ENCODE measurements at places on chromosomes 4 and X. TPM values are rescaled to one million over a fixed set of nuclear protein-coding genes. Genes with fewer than 3 reads are reported as not detected.

DNA sequence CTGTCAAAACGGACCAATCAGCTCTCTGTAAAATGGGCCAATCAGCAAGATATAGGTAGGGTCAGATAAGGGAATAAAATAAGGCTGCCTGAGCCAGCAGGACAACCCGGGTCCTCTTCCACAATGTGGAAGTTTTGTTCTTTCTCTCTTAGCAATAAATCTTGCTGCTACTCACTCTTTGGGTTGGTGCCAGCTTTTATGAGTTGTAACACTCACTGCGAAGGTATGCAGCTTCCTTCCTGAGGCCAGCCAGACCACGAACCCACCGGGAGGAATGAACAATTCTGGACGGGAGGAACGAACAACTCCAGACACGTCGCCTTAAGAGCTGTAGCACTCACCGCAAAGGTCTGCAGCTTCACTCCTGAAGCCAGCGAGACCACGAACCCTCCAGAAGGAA lies 287.8 kb downstream of the RAPGEF2 start:
- H3K27me3 ChIP-seq: peaks cover 17% of the 10 kb centered on the region
- H3K36me3 ChIP-seq: no peaks in the 10 kb centered on the region
- H3K4me1 ChIP-seq: peaks cover 5% of the 10 kb centered on the region
- H3K27ac ChIP-seq: no peak overlapping the region
- H3K4me3 ChIP-seq: no peak overlapping the region

C1QTNF7 gene
- total RNA-seq: not detected

DNA sequence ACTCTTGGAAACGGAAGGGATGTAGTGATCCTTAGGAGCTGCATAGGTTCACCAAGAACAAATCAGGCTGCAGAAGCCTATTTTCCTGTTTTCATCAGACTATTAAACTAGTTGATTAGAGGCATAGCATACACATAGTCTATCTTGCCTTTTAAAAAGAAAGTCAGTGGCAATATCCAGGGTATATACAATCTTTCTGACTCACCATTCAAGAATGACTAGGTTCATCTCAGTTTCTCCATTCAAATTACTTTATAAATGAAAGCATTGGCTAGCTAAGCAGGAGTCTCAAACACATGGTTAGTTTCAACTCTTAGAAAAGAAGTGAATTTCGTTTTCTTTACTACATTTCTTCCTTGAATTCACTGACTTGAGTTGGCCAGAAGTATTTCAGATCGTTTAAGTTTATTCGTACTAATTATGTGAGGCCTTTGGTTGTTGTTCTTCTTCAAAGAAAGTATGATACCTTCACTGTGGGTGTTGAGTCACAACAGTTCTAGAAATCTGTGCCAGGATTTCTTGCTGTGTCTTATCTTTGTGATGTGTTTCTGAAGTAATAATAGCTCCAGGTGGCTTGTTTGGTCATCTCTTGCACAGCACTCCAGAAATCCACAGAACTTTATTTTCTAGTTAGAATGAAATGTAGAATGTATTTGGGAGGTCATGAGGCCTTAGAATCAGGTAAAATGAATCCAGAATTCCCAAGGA lies 88.2 kb downstream of the AWAT2 start:
- no peak overlapping the region for H3K4me3 ChIP-seq
- H3K36me3 ChIP-seq: no peaks in the 10 kb centered on the region
- H3K27ac ChIP-seq: no peak overlapping the region
- H3K27me3 ChIP-seq: no peaks in the 10 kb centered on the region
- DNase-seq: no peak

RPL9 gene
- total RNA-seq: 1,442 TPM

GRCh38 chr4:56806666-56807065 lies 14.8 kb downstream of the SPINK2 start:
- H3K4me3 ChIP-seq: no peak overlapping the region
- H3K36me3 ChIP-seq: no peaks in the 10 kb centered on the region
- no peaks in the 10 kb centered on the region for H3K27me3 ChIP-seq
- DNase-seq: no peak

AKAP4 gene
- total RNA-seq: not detected

- peak overlapping the region; percentile 42 for H3K27ac ChIP-seq
- H3K4me1 ChIP-seq: peaks cover 48% of the 10 kb centered on the region
- peak overlapping the region; percentile 95 for H3K4me3 ChIP-seq
- peak; percentile 66 for DNase-seq
- no peaks in the 10 kb centered on the region for H3K27me3 ChIP-seq
These were observed 29.0 kb downstream of the NOP14 start for GRCh38 chr4:2934077-2934812.

DNA sequence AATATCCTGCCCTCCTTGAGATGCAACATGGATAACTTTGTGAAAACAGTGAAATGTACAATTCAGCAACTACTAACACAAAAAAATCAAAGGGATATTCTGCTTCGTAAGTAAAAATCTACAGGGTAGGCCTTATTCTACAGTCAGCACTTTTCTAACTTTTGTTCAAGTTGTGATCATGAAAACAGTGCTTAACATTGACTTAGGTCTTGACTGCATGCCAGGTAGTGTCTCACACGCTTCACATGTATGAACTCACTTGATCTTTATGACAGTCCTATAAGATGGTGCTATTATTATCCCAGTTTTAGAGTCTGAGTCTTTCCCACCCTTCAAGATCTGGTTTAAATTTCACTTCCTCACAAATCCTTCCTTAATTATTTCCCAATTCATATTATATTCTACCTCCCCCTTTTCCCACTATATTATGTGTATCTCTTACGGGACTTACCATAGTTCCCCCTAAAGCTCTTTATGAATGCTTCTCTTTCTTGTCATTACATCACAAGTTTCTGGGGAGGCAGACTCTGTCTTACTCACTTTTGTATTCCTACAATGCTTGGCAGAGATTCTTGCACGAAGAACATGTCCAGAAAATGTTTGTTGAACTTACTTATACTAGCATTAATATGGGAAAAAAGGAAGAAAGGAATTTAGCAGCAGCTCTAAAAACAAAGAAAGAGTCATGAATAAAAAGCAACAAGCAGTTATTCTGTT lies 179.8 kb downstream of the SCFD2 start:
- peaks cover 28% of the 10 kb centered on the region for H3K36me3 ChIP-seq
- no peak overlapping the region for H3K4me3 ChIP-seq
- no peak overlapping the region for H3K27ac ChIP-seq
- no peaks in the 10 kb centered on the region for H3K27me3 ChIP-seq

DNA sequence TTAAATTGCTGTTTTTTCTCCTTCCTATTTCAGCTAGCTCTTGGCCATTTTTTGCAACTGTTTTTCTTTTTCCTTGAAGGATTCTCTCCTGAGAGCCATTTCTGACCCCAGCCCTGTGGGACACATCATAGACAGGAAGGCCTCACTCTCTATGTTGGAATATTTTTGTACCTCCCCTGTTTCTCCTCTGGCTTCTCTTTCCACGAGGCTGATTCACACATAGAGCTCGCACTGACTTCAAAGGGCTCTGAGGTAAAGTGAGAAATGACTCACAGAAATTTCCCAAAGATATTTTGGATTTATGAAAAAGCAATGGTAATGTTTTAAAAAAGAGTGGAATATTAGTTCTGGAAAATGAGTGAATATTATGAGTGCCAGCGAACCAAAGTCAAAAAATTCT lies 181.7 kb upstream of the IGFBP7 start:
- H3K4me1 ChIP-seq: no peaks in the 10 kb centered on the region
- H3K4me3 ChIP-seq: no peak overlapping the region
- no peaks in the 10 kb centered on the region for H3K27me3 ChIP-seq
- no peak overlapping the region for H3K27ac ChIP-seq

DNA sequence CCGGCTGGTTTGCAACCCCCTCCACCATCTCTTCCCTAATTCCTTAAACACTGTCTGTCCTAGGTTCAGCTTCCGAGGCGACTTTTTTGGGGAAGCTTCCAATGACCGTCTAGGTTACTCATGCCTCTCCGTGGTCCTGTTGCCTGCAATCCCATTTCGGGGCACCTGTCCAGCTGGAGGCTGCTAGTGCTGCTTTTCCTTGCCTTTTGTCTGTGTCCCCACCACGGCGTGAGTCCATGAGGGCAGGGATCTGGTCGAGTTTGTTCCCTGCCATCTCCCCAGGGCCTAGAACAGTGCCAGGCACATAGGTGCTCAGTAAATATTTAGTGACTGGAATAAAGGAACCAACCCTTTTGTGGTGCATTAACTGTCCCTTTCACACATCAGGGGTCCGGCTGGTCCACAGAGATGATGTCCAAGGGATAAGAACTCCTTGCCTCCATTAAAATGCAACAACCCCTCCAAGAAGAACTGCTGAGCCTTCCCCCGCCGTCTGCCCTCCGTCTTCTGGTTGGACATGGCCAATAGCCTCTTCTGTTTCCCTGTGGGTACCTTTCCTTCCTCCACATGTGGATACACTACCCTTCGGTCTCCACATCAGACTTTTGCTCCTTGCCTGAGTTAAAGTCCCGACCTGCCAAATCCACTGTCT lies 5.7 kb upstream of the SORCS2 start:
- no peak for DNase-seq
- no peaks in the 10 kb centered on the region for H3K36me3 ChIP-seq
- no peak overlapping the region for H3K4me3 ChIP-seq
- peaks cover 22% of the 10 kb centered on the region for H3K27me3 ChIP-seq
- peaks cover 13% of the 10 kb centered on the region for H3K4me1 ChIP-seq

- peaks cover 3% of the 10 kb centered on the region for H3K4me1 ChIP-seq
- DNase-seq: no peak
- no peak overlapping the region for H3K27ac ChIP-seq
These were observed 14.9 kb upstream of the GLUD2 start for GRCh38 chrX:121032531-121032930.

GRCh38 chr4:139558235-139559088 lies 2.4 kb upstream of the SETD7 start:
- peaks cover 4% of the 10 kb centered on the region for H3K36me3 ChIP-seq
- peak overlapping the region; percentile 90 for H3K27ac ChIP-seq
- no peaks in the 10 kb centered on the region for H3K27me3 ChIP-seq
- no peak overlapping the region for H3K4me3 ChIP-seq

- peaks cover 8% of the 10 kb centered on the region for H3K27me3 ChIP-seq
- no peak overlapping the region for H3K4me3 ChIP-seq
- DNase-seq: no peak
- no peak overlapping the region for H3K27ac ChIP-seq
These were observed 57.3 kb downstream of the APBB2 start for GRCh38 chr4:41157009-41157408.

DNA sequence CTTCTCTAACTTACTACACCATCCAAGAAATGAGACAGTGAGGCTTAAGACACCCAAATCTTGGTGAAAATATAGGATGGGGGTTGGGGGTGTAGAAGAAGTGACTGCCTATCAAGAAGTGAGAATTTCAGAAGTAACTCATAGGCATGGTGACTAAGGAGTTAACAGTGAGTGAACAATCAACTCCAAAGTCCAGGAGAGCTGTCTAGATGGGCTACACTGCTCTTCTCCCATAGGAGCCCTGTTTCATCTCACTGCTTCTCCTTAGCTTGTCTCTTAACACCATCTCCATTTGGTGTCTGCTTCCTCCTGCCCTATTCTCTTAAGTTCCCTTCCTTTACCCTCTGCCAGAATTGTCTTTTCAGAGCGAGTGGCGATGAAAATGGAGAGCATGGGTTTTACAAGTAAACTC lies 22.7 kb downstream of the FABP2 start:
- H3K27ac ChIP-seq: peak overlapping the region; percentile 96
- no peaks in the 10 kb centered on the region for H3K27me3 ChIP-seq
- peaks cover 25% of the 10 kb centered on the region for H3K4me1 ChIP-seq
- H3K36me3 ChIP-seq: peaks cover 40% of the 10 kb centered on the region
- peak; percentile 11 for DNase-seq

GRCh38 chr4:120354381-120354780 lies 287.7 kb upstream of the MAD2L1 start:
- H3K4me1 ChIP-seq: no peaks in the 10 kb centered on the region
- no peak for DNase-seq
- H3K27ac ChIP-seq: no peak overlapping the region
- peaks cover 4% of the 10 kb centered on the region for H3K27me3 ChIP-seq

DNA sequence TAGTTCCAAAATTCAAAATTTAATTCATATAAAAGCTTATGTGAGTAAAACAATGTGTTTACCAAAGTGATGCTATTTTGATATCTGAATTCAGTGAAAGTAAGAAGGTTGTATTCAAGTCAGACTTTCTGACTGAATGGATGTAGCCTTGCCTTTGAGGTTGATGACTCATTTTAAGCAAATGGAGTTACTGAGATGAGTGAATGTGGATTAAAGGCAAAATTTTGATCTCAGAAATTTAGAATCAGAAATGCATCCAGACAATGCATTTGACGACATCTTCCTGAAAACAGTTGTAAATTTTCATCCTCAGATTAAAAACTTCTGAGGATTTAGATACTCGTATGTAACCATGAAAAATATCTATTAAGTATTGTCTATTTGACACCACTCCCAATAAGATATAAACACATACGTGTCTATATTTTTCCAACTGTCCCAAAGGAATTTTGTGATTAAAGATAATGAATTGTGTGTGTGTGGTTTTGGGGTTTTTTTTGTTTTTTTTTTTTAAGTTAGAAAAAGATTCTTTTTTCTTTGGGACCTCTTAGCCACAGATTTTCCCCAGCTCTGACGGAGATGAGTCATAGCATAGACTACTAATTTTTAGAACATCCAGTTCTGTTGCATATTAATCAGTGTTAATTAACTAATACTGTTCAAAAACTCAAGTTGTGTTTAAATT lies 34.4 kb downstream of the NFKB1 start:
- H3K4me3 ChIP-seq: peak overlapping the region; percentile 39
- H3K36me3 ChIP-seq: peaks cover 58% of the 10 kb centered on the region
- DNase-seq: no peak

Measured in activated CD4-positive, alpha-beta T cell treated with anti-CD3 and anti-CD28 coated beads for 36 hours (primary cell).